Stimulated activated naive CD8-positive, alpha-beta T cell treated with anti-CD3 and anti-CD28 coated beads, Interleukin-15, Interleukin-2, amounts not matched to agents 100 U/mL and 50 U/mL, for 24 hours (primary cell): ENCODE measurements at places on chromosomes 4 and X.

GRCh38 chrX:22313766-22314165 is 41.1 kb downstream of the CBLL2 start:
- DNase-seq: no peak

- DNase-seq: no peak
These were observed 91.0 kb downstream of the AMMECR1 start for GRCh38 chrX:110226931-110227330.

GRCh38 chr4:163542275-163542674 is 47.8 kb downstream of the TMA16 start:
- no peak for DNase-seq

DNA sequence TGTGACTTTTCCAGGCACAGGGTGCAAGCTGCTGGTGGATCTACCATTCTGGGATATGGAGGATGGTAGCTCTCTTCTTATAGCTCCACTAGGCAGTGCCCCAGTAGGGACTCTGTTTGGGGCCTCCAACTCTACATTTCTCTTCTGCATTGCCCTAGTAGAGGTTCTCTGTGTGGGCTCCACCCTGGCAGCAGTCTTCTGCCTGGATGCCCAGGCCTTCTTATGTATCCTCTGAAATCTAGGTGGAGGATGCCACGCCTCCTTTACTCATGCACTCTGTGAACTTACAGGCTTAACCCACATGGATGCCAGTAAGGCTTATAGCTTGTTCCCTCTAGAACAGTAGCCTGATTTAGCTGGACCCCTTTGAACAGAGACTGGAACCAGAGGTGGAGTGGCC is 20.9 kb upstream of the EREG start:
- no peak for DNase-seq

DNA sequence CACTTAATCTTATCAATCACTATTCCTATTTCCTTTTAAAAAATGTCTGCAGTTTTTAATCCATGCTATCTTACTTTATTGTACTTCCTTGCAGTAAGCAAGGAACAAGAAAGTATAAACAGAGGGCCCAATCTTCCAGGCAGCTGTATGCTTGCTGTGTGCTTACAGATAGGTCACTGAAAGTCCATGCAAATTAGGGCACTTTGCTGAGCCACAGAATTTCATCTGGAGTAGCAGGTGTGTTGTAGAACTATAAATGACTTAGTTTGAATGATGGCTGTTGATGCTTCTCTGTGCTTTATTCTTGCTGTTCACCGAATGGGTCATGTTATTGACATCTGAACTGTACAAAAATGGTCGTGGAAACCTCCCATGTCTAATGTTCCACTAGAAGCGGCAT is 154.6 kb downstream of the ATOH1 start:
- DNase-seq: no peak

DNA sequence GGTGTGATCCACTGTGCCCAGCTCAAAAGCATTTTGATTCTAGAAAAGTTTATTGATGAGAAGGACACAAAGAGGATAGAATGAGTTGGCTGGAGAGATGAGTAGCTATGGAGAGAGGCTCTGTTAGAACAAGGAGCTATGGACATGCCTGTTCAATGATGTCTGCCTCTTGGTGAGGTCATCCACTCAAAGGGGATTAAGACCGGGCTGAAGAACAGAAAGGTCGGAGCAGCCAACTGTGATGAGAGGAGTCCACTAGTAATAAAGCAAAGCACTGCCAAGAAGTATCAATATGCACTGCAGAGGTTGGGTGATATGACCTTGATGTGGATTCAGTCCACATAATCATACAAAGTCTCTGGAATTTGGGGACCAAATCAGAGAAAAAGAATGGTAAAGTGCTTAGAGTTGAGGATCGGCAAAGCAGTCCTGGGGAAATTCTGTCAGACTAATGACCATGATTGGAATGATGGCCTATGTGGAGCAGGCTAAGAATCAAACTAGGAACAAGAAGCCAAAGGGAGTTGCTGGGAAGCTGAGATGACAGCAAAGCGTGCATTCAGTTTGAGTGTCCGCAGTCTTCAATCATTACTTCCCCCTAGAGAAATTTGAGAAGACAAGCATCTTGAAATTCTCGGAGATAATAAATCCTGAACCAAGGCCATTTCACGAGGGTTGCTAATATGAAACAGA is 55.7 kb upstream of the MMAA start:
- DNase-seq: no peak
